Urothelium cell line (cell line): ENCODE measurements at places on chromosomes 11 and 22.

DNA sequence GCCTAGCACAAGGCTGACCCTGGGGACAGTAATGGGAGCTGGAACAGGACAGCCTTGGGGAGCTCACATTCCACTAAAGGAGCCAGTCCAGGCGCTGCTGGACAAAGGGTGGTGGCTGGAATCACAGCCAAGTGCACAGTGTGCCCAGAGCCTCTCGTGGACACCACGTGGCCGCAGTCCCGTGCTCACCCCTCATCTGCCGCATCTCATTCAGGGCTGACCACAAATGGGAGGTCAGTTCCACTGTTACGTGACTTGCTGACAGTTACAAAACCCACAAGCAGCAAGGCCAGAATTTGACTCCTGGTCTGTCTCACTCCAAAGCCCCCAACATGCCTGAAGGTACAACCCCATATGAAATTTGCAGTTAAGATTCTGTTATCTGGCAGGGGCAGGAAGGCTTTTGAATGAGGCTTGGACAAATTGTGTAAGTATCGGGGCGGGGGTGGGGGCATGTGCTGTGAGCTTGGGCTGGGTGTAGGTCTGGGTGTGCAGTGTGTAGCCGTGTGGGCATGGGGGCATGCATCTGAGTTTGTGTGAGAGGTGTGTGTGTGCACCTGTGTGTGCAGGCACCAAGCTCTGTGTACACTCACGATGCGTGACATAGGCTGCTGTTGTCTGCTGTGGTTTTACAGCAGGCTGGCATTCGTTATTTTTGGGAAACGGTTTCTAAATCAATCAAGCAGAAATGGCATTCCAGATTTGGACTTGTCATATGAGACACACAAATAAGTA, 301.7 kb downstream of the BRD1 start:
- no peak for DNase-seq

- DNase-seq: no peak
These were observed 2.2 kb downstream of the APOA1 start for GRCh38 chr11:116835042-116835772.

GRCh38 chr22:48618326-48618725, 1209.3 kb downstream of the BRD1 start:
- no peak for DNase-seq

- no peak for DNase-seq
These were observed 46.3 kb downstream of the RBX1 start for GRCh38 chr22:40997520-40997919.

- DNase-seq: peak; percentile 35
These were observed 145.0 kb upstream of the THY1 start for GRCh38 chr11:119567688-119568582.

GRCh38 chr22:23146478-23147205, 1.4 kb downstream of the RAB36 start:
- DNase-seq: no peak

DNA sequence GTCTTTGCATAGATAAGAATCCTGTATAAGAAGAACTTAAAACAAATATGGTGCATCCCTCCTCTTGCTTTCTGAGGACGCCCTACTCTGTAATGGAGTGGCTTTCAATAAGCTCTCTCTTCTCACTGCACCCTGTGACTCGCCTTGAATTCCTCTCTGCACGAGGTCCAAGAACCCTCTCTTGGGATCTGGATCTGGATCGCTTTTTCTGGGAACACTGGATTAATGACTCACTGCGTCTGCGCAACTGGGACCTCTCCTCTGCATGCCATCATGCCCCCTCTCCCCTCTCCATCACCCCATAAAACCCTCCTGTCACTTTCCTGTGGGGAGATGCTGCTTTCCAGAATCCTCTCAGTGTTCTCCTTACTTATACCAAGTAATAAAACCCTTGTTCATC, 15.1 kb upstream of the CABP2 start:
- no peak for DNase-seq

- no peak for DNase-seq
These were observed 46.9 kb downstream of the YWHAH start for GRCh38 chr22:31991102-31991839.

GRCh38 chr22:47804281-47804680, 1041.8 kb downstream of the TBC1D22A start:
- DNase-seq: no peak

DNA sequence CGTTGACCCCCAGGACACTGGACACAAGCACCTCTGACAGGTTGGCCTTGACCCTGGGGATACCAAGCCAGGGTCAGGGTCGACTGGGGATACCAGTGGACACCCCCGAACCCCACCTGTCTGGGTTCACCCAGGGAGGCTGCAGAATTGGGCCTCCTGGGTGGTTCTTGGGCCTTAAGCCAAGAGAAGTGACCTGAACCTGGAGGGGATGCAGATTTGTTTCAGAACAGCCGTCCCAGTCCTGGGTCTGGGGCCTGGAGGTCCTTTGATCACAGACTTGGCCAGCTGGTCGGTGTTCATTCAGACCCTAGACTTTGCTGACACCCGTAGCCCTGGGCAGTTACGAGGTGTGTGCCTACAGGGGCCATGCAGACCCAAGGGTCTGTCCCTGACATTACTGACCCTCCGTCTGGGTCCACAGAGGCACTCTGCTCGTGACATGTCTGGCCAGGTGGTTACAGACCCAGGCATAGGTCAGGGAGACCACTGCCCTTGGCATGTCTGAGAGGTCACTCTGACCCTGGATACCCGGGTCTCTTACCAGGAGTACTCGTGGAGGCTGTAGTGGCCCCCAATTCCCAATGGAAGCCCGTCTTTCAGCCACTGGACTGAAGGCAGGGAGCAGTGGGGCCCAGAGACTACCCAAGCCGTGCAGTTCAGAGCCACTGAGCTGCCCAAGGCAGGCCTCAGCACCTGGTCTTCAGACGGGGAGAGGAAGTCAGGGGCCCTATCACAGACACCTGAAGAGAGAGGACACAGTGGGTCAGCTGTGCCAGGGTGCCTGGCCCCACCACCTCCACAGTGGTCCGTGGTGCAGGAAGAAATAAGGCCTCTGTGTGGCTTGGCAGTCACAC, 6.4 kb downstream of the SIGIRR start:
- no peak for DNase-seq

DNA sequence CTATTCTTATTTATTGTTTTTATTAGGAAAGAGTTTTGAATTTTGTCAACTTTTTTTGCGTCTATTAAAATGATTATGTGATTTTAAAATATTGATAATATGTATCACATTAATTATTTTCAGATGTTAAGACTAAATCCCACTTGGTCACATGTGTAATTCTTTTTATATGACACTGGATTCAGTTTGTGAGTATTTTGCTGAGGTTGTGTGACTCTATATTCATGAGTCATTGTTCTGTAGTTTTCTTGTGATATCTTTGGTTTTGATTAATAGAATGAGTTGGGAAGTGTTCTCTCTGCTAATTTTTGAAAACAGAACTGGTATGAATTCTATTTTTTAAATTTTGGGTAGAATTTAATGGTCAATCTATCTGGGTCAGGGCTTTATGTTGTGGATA, 317.9 kb downstream of the ETS1 start:
- DNase-seq: no peak

DNA sequence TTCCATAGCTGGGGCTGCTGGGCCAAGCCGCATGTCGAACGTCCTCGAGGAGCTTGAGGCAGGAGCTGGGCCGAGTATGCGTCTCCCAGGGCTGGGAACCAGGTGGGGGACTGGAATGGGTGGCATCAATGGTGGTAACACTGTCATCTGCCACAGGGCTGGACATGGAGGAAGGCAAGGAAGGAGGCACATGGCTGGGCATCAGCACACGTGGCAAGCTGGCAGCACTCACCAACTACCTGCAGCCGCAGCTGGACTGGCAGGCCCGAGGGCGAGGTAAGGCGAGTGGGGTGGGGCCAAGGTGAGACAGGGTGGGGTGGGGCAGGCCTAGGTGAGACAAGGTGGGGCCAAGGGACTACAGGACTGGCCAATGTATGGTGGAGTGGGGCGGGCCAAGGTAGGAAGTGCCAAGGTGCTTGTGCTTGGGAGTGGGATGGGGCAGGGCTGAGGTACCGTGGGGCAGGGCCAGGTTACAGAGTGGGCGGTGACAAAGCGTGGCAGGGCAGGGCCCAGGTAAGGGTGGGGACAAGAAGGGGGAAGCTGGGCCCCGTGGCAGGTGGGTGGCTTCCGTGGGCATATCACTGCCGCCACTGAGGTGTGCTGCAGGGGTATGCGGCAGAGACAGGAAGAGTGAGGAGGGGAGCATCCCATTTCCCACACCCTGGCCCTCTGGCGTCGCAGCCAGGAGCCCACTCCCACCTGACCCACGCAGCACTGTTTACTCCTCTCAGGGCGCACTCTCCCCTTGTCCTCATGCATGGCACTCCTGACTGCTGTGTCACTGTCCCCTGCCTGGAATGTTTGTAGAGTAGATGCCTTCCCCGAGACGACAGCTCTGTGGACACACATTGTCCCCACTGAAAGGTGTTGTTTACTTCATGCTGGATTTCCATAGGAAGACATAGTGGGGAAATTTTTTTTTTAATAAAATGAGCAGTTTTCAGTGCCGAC, 27.5 kb upstream of the DGCR8 start:
- no peak for DNase-seq

GRCh38 chr11:7480113-7480512, 5.2 kb upstream of the OLFML1 start:
- no peak for DNase-seq

- no peak for DNase-seq
These were observed 68.8 kb downstream of the RTL6 start for GRCh38 chr22:44428941-44429830.

GRCh38 chr11:134915881-134916280, 503.8 kb upstream of the B3GAT1 start:
- no peak for DNase-seq

DNA sequence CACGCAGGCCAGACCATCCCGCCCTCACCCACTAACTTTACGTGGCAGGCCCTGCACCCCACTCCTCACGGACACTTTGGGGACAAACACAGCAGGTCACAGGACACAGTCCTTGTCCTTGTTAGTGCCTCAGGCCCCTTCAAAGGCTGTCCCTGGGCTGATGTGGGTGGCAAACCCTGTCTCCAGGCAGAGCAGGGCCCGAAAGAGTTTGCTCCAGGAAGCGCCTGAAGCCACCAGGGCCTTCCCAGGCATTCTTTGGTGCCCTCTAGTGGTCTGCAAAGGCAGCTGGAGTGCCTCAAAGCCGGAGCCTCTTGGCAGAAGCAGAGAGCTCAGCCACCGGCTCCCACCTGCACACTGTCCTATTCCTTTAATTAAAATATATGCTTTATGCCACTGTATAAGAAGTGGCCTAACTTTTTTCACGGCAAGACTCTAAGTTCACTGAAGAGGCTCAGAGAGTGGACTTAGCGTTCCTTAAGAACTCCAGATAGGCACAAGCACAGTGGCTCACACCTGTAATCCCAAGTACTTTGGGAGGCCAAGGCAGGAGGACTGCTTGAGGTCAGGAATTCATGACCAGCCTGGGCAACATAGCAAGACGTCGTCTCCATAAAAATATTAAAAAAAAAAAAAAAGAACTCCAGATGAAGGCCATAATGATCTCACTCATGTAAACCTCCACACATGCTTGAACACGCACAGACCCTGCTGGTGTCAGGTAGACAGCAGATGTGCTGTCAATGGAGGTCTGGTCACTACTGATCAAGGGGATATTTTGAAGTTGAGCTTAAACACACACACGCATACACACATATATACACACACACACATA, 11.1 kb downstream of the TXN2 start:
- DNase-seq: peak; percentile 85

- peak; percentile 0 for DNase-seq
These were observed 8.4 kb downstream of the SLC29A2 start for GRCh38 chr11:66363187-66363601.

DNA sequence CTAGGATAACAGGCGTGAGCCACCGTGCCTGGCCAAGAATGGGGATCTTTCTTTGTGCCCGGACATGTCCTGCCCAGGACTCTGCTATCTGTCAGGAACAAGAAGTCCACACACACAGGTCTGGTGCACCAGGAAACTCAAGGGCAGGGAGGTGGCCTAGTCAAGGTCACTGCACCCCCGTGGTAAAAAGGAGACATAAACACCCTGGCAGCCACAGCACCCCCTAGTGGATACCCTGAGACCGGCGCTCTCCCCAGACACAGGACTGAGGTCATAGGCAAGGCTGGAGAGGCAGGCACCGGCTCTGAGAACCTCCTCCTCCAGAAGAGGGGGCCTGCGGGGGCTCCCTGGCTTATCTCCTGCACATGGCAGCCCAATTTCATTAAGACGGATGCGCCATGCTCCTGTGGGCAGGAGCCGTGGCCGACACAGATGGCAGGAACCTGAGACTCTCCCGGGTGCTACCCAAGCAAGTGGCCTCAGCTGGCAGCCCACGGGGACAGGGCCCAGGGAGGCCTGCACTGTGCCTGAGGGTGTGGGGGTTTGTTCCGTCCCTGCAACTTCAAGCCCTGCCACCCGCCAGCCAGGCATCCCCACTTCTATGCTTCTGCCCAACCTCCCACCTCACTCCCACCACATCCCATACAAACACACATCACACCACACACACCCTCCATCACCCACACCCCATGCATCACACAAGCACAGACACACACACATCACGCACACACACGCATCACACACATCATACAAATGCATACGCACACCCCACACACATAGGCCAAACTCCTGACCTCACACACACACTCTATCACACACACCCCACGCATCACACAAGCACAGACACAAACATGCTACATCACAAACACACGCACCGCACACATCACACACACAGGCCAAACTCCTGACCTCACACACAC, 19.6 kb downstream of the MACROD1 start:
- DNase-seq: peak; percentile 71

DNA sequence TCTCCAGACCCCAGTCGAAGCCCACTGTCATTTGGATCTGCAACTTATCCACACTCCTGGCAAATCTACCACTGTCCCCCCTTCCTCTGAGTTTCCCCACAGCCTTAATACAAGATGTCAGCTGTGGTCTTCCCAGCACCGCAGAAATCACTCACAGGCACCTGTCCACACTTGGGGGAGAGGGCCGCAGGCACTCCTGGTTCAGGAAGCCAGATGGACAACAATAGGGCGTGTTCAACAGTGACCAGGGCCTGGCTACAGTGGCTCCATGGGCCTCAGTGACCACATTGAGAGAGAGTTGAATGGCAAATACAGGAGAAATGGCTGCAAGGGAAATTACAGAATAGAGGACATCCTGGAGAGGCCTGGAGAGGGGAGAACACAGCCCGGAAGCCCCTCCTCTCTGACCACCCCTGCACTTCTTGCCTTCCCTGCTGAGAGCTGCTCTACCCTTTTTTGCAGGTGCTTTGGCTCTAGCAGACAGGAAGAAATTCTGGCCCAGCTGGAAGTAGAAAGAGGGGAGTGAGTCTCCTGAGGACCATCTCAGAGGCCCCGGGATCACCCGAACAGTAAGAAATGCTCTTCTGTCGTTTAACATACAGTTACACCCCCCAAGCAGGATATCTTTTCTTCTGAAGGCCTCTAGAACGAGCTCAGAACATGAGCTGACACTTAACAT, 164.6 kb downstream of the FEZ1 start:
- DNase-seq: no peak

GRCh38 chr11:85086504-85087284, 540.5 kb downstream of the DLG2 start:
- no peak for DNase-seq

DNA sequence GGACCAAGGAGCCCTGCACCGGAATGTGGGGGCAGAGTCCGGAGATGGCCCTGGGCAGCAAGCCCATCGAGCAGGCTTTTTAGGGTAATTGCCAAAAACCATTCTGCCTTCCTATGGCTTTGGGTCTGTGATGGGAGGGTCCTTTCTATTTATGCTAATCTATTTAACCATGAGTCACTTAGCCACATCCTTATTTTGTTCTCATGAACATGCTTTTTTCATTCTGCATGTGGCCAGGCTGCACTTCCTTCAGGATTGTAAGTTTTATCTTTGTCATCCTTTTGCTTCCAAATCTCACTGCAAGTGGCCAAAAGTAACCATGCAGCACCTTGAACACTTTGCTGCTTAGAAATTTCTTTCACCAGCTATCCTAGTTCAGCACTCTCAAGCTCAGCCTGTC, 88.3 kb downstream of the EFCAB6 start:
- no peak for DNase-seq
